ENCODE measurements at places on chromosomes 5 and 9.

GRCh38 chr9:128972956-128973355, 25.5 kb downstream of the NUP188 start:
- DNase-seq = no peak

DNA sequence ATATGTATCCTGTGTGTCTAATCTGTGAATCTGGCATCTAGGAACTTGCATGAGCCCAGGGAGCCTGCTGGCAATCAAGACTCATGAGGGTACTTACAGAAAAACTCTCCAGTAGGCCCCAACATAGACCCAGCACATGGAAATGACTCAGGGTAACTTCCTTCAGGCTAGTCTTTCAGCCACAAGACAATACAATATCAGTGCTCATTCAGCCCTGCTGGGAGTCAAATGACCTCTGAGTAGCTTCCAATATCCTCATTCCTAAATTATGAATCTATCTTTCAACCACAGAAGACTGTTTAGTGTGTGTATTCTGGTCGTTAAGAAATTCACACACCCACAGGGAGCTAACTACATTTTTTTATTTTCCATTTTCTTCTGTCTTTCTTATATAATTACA, 1273.0 kb downstream of the EFNA5 start:
- DNase-seq = no peak

- no peak for DNase-seq
Observed at GRCh38 chr5:157025093-157025698, 33.7 kb downstream of the HAVCR1 start.

DNA sequence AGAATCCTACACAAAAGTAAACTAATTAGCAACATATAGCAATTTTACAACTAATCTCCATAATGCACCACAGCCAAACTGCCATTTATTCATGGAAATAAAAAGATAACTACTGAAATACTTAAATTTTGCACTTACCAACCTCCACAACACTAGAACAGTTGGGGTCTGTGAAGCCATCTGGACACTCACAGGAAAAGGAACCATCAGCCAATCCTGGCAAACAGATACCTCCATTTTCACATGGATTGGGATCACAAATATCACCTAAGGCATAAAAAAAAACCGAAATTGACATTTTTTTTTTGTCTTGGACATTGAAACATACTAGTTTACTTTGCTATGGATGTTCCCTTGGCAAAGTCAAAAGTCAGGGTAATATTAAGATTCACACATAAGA, 130.7 kb downstream of the EDIL3 start:
- no peak for DNase-seq

- no peak for DNase-seq
Observed at GRCh38 chr5:176553260-176554085, 4.3 kb downstream of the CDHR2 start.

GRCh38 chr5:154501566-154501965, 23.5 kb upstream of the HAND1 start:
- no peak for DNase-seq

- no peak for DNase-seq
Observed at GRCh38 chr9:118236625-118237024, 532.4 kb downstream of the TLR4 start.

DNA sequence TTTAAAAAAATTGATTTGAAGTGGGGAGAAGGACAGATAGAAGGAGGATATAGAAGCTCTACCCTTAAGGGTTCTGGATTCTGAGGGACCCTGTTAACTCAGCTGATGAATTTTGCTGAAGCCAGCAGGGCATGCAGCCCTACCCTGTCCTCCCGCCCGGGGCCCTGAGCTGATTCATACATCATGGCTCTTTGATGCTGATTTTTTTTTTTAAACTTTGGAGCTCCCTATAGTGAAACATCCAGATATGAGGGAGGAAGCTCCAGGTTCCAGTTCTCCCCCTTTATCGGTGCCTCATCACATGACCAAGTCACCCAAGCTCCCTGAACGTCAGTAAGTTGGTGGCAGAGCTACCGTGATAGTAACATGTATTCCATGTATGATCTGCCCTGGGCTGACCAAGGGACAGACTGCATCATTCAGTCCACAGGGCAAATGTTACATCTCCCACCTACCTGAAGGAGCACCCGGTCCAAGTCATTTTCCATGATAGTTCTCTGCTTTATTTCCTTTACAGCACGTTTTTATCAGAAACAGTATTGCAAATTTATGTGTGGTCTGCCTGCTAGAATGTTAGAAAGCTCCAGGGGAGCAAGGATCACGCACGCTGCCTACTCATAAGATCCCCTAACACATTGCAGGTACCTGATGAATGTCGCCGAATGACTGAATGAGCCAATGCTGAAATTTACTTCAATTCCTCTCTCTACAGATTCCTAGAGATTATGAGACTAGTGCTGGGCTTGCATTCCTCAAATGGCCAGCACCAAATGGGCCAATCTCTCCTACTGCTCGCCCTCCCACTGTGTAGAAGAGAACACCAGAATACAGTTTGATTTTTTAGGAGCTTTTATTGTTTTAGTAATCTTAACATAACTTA, 25.9 kb downstream of the SPARC start:
- no peak for DNase-seq

All from cerebellar nuclear complex (tissue), 1 donor.